ENCODE measurements at places on chromosomes 1 and 21.
A peak's percentile ranks its signal among the peaks of the same experiment; 100 is the strongest.

DNA sequence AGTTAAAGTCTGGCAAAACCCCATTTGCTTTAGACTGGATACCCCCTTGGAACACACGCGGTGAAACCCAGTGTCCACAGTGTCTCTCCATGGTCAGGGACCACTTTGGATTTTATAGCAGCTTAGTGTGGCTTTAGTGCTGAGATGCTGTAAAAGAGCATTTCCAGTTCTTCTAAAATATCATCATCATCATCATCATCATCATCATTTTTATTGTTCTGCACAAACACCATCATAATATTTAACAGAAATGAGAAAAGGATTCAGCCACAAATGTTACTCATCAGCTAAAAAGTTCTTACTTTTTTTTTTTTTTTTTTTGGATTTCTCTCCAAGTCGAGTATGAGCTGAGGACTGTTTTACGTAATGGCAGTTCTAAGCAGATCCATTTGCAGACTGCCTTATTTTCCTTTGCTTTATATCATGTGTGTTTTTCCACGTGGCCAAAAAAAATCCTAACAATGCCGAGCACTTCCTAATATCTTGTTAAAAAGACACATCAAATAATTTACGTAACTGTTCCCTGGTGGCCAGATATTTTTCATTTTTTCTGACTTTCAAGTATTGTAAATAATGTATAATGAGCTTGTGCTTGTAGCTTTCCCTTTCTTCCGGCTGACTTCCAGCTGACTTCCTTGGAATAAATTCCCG is 62.8 kb downstream of the EVA1C start:
- DNase-seq: no peak

DNA sequence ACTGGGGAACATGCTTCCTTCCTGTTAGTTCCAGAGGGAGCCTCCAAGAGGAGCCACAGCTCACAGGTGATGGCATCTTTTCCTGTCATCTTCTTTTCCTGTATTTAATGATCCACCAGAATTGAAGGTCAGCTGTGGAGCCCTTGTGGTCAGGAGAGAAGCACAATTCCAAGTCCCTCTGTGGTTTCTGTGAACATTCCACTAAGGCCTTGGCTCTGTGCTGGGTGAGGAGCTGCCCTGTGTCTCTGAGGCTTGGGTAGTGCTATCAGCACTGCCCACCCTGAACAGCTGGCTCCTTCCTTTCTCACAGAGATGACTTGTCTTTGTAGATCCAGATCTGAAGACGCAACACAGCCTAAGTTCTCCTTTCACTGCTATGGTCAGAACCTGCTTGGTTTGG is 141.9 kb upstream of the MAP1LC3C start:
- DNase-seq: no peak

DNA sequence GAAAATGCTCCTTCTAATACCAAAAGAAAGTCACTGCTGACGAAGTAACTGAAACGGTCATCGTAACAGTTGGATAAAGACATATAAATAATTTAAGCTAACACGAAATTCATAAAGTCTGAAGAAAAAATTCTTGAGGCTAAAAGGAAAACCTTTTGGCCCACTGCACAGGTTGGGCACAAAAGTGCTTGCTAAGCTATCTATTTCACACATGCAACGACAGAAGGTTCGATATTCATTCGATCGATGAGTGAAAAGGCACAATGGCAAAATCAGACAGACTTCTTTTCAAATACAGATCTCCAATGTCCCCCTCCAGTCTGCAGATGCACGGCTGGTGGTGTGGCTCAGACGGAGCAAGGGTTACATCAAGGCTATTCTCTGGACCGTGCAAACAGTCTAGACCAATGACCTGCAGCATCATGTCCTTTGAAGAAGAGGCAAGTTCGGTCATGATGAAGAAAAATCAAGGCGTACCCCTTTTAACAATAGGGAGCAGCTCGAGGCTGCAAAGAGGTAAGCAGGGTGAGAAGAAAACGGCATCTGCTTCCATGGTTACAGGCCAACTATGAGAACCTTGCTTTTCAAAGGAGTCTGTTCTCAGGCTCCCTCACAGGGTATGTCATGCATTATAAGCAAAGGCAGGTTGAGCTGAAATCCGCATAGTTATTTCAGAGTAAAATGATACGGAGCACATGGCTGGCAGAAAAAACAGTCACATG is 579.6 kb downstream of the USP25 start:
- DNase-seq: no peak

GRCh38 chr1:71473331-71473730 is 392.5 kb upstream of the ZRANB2 start:
- no peak for DNase-seq

DNA sequence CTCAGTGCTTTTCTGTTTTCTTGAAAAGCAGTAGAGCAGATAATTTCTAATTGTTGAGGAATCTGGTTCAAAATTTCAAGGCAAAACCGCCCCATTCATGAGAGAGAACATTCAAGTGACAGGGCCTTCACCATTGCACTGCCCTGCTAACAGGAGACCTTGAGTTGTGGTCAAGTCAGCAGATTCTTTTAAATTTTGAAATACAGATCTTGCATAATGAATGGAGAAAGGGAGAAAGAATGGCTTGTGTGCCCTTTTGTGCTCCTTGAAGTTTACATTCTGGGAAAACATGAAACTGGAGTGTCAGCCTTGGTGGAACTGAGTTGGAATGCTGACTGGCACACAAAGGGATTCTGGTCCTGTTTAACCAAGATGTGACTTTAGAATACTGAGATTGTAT is 164.5 kb upstream of the UBE2U start:
- no peak for DNase-seq

DNA sequence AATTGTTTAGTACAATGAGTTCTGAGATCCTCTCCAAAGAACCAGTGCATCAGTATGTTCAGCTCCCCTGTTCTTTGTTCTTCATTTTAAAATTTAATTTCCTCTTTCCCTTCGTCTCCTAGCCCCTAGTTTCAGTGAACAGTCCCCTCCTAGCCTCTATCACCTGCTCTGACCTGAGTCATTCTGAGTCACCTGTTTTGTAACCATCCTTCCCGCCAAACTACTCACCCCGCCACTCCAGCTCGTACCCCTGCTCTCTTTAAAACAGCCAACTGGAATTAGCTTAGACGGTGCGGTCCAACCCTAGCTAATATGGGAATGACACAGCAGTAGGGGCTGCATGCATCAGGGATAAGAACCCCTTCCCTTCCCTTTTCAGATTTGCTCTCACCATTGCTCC is 16.8 kb upstream of the ERVH48-1 start:
- DNase-seq: no peak

GRCh38 chr1:228008391-228009115 is 1.8 kb downstream of the WNT3A start:
- peak; percentile 13 for DNase-seq

- DNase-seq: no peak
Observed at GRCh38 chr1:227723474-227723873, 11.6 kb downstream of the JMJD4 start.

GRCh38 chr1:18073066-18073642 is 34.4 kb upstream of the IGSF21 start:
- DNase-seq: no peak

GRCh38 chr1:172601046-172601630 is 57.8 kb upstream of the FASLG start:
- DNase-seq: no peak

DNA sequence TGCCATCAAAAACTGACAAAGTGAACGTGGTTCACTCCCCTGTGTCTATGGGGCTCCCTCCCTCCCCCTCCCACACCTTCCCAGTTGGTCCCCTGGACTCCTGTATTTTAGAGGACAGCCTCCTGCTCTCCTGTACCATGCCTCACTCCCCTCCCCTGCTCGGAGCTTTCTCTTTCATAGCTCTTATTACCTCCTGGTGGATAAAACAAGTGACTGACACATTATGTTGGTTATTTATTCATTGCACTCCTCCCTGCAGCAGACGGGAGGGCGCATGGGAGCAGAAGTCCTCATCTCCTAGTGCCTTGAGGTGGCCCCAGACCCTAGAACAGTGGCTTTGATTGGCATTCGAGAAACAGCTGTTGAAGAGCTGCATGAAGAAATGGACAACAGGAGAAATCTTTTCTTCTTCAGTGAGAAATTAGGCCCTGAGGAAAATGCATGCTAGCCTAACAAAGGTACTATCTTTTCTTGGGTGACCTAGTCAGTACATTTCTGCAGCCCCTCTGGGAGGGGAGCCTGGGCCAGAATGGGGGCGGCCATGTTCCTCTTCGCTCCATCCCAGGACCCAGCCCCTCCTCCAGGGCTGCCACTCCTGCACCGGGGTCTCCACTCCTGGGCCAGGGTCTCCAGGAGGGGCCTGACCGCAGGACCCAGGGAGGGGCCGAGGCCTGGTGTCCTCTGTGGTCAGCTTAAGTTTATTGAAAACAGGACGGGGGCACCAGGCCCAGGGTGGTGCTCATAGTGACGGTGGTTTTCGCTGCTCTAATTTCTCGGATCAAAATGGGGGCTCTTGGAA is 1.2 kb upstream of the TFF1 start:
- no peak for DNase-seq

- no peak for DNase-seq
Observed at GRCh38 chr1:88935522-88936222, 44.3 kb upstream of the GTF2B start.

- no peak for DNase-seq
Observed at GRCh38 chr1:50497007-50497406, 73.8 kb upstream of the DMRTA2 start.

GRCh38 chr1:20698195-20698910 is 19.5 kb downstream of the KIF17 start:
- DNase-seq: no peak

DNA sequence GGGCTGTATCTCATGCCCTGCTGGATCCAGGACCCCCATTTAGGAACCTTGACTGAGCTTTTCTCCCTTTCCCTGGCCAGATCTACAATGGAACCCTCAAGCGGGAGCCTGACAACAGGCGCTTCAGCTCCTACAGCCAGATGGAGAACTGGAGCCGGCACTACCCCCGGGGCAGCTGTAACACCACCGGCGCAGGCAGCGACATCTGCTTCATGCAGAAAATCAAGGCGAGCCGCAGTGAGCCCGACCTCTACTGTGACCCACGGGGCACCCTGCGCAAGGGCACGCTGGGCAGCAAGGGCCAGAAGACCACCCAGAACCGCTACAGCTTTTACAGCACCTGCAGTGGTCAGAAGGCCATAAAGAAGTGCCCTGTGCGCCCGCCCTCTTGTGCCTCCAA is 29.8 kb downstream of the PKP1 start:
- DNase-seq: no peak

DNA sequence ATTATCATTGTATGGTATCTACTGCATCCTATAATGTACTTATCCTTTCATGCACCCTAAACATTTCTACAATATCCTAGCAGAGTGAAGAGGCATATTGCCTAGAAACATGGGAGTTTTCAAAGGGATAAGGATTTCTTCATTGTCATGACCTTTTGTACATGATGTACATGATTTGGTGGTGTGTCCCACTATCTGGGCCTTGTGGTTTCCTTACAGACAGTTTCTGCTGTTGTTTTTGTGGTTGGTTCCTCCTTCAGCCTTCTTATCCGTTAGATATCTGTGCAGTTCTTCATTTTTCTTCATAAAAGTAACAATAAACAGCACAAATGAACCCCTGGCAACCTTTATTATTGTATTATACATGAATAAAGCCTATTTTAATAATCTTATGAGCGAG is 70.4 kb upstream of the BACH1 start:
- no peak for DNase-seq

DNA sequence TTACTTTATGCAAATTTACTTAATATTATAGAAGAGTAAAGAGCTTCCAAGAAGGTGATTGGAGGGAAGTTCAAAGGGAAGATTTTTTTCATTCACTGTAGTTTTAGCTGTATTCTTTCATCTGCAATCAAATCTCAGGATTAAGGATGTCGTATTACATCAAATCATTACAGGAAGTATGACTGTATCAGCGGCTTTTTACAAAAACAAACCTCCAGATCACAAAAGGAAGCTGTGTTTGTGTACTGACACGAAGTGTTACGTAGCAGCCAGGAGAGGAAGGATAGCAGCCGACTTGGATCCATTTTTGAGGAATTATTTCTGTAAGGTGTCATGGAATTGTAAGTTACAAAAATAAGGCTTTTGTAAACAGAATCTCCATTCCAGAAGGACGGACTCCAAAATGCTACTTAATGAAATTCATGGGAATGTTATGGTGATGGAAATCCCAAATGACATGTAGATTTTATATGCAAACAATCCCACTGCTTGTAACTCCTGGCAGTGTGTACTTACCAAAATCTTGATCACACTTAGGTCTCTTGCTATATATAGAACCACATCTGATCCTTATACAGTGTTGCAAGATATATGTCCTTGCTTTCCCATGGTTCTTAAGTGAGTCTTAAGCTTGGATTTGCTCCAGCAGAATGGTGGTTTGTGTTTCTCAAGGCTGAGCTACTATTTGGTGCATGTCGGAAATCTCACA is 49.8 kb downstream of the KCNJ15 start:
- no peak for DNase-seq

- DNase-seq: no peak
Observed at GRCh38 chr1:18531503-18531845, 50.7 kb downstream of the KLHDC7A start.

GRCh38 chr1:175604942-175605286 is 138.5 kb downstream of the TNR start:
- DNase-seq: no peak

DNA sequence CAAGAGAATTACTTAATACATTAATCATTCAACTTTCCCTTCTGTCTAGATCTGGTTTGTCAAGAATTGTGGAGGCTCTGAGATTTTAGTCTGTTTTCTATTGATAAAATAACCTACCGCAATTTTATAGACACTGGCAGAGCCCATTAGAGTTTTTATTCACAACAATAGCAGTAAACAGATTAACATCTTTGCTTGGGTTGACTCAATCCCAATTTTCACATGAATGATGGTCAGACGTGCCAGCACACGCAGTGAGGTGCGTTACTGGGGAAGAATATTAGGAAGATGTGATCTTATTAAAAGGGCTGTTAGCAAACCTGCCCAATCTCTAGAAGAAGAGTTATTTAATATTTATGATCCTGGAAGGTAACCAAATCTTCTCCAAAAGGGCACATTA is 736.6 kb downstream of the MRPL39 start:
- DNase-seq: no peak

- DNase-seq: no peak
Observed at GRCh38 chr1:47587891-47588582, 150.2 kb downstream of the FOXD2 start.

- DNase-seq: no peak
Observed at GRCh38 chr1:59353453-59353852, 56.6 kb downstream of the FGGY start.

DNA sequence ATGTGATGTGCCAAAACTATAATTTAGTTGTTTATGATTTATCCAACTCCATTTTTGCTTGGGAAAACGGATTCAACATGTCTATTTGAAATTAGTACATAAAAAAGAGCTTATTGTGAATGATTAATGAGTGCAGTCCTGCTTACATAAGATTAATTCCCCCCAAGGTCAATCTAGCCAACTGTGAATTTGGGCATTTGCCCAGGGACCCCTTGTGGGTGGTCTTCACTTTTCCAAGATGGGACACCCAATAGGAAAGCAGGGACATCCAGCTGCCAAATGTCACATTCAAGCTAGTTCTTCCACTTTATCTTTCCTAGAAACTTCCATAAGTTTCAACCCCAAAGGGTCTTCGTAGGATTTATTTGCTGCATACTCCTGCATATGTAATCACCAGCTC is 362.4 kb upstream of the PKN2 start:
- DNase-seq: no peak

Data from activated CD4-positive, alpha-beta memory T cell treated with anti-CD3 and anti-CD28 coated beads, Interleukin-2, amount 10 ng/mL, durations not matched to agents 7 days and 5 days (primary cell).